ENCODE measurements at places on chromosomes 6 and 20.

DNA sequence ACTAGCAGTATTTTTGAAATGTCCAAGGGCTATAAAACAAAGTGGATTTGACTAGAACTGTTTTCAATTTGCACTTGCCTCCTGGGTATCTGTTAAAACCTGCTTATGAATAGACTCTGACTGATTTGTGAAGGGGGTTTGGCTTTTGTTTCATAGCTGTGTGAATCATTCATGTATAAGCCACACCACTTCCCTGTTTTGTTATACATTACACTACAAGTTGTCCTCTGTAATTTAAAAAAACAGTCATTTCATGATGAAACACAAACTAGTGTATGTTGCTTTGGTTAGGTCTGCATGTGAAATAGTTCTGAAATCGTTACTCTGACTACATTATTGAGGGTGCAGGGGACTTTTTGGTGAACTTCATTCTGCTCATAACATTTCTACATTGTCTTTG is 121.7 kb downstream of the NKAIN2 start:
- no peak for DNase-seq

GRCh38 chr6:11875325-11876109 is 96.9 kb upstream of the ADTRP start:
- no peak for DNase-seq

- DNase-seq = no peak
Observed at GRCh38 chr6:142444376-142444775, 142.6 kb downstream of the ADGRG6 start.

GRCh38 chr6:35474131-35474941 is 6.1 kb downstream of the RPL10A start:
- DNase-seq = no peak

DNA sequence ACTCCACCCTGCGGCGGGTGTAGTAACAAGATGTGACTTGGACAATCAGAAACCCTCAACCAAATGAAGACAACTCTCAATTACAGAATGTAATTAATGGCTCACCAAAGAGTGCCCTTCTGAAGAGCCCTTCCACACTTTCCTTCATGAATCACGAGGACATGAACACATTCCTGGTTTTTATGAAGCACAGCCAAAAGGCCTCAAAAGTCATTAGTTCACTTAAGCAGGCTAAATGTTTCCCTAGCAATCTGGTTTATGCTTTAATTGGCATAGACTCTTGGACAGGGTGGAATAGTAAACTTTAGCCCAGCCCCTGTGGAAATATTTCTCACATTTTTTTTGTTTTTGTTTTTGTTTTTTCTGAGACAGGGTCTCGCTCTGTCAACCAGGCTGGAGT is 20.5 kb downstream of the CPNE5 start:
- DNase-seq = no peak

- no peak for DNase-seq
Observed at GRCh38 chr6:40244699-40245098, 310.4 kb upstream of the MOCS1 start.

- DNase-seq = no peak
Observed at GRCh38 chr20:25296094-25297093, 48.5 kb downstream of the PYGB start.

- DNase-seq = no peak
Observed at GRCh38 chr6:129759796-129760605, 50.0 kb upstream of the ARHGAP18 start.

DNA sequence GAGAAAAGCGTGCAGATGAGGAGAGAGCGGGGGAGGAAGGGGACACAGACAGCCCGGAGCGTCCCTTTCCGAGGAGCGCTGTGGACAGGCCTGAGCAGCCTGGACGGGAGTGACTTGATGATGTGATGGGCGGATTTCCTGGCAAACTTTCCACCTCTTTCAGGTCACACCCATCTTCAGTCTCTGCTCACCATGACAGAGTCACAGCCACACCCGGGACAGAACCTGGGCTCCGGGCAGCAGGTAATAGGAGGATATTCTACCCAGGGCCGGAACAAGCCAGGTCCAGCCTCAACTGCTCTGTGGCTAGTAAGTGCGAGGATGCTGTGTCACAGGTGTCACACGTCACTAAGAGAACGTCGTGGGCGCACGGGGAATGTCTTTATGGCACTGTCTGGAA is 84.3 kb downstream of the THBS2 start:
- no peak for DNase-seq

GRCh38 chr6:169188475-169188874 is 65.2 kb downstream of the THBS2 start:
- DNase-seq = no peak

- no peak for DNase-seq
Observed at GRCh38 chr20:62370115-62370806, 3.1 kb upstream of the LAMA5 start.
